Aorta (tissue), 5 donors: ENCODE measurements at places on chromosomes 16 and 17. TPM values are rescaled to one million over a fixed set of nuclear protein-coding genes. Genes with fewer than 3 reads are reported as not detected.

DNA sequence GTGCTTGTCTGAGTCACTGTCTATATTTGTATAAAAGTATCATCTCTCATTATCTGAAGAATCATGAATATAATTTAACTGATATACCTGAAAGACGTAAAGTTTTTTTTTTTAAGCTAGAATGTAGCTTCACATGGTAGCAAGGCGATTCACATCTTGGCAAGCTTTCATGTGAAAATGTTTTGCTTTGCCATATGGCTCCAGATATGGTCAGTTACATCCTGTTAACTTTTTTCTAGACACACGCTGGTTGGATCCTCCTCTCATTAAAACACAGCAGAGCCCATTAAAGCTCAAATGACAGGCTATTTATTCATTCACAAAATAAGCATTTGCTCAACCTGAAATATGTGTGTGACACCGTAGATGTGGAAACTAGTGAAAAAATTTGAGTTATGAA, 412.8 kb downstream of the KIF2B start:
- no peaks in the 10 kb centered on the region for H3K4me1 ChIP-seq
- H3K27me3 ChIP-seq = no peaks in the 10 kb centered on the region
- H3K4me3 ChIP-seq = no peak overlapping the region
- no peak for DNase-seq
- no peaks in the 10 kb centered on the region for H3K36me3 ChIP-seq

- DNase-seq = no peak
- no peaks in the 10 kb centered on the region for H3K4me1 ChIP-seq
- H3K27me3 ChIP-seq = no peaks in the 10 kb centered on the region
- no peak overlapping the region for H3K4me3 ChIP-seq
- H3K27ac ChIP-seq = no peak overlapping the region
- H3K36me3 ChIP-seq = no peaks in the 10 kb centered on the region
These were observed 19.7 kb downstream of the CACNA1H start for GRCh38 chr16:1172651-1173050.

- no peak for DNase-seq
- H3K27ac ChIP-seq = no peak overlapping the region
- H3K4me1 ChIP-seq = no peaks in the 10 kb centered on the region
- H3K36me3 ChIP-seq = no peaks in the 10 kb centered on the region
- H3K4me3 ChIP-seq = no peak overlapping the region
These were observed 39.8 kb upstream of the DYNLRB2 start for GRCh38 chr16:80500961-80501525.

The KRT27 gene
- not detected for polyA plus RNA-seq

DNA sequence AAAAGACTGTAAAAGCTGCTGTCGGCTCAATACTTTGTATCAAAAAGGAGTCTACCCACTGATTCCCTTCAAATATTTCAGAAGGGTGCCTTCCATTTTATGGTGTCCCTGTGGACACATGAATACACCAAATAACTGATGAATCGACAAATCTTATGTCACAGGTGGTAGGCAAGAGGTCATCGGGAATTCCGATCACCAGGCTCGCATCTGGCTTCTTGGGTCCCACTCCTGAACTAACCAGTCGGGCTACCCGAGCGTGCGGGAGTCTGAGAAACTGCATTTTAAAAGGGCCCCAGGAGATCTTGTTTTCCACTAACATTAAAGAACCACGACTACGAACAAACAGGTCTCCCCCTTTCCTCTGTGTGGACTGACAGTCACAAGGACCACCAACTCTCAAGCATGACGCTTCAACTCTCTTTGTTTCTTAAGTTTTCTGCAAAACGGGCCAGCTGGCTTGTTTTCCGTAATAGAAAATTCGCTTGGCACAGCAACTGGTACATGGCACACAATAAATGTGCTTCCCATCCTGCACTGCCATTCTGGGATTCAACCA, 873 bp downstream of the PSME3IP1 start:
- no peaks in the 10 kb centered on the region for H3K27me3 ChIP-seq
- H3K27ac ChIP-seq = peak overlapping the region; percentile 53
- no peaks in the 10 kb centered on the region for H3K36me3 ChIP-seq
- DNase-seq = no peak
- peak overlapping the region; percentile 30 for H3K4me3 ChIP-seq

DNA sequence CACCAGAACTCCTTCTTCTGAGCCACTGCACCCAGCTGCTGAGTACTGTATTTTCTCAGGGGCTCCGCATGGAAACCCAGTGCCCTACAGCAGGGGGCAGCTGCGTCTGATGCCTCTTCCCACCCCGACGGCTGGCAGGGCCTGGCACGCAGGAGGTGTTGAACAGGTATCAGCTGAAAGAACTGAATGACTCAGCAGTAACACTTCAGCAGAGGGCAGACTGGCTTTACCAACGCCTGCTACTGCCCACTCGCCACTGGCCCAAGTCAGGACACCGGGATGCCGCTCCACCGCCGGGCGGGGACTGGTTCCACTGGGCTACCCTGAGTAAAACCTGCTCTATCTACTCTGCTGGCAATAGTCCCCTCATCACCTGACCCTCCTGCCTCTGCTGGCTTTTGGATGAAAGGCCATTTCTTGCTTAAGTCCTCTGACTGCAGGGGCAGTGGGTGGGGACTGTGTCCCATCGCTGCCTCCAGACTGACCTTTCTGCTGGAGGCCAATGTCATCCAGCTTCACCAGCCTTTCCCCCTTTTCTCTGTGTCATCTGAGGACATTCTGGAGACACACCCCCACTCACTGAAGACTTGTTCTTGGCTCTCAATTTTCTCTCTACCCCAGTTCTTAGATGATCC, 100.4 kb upstream of the FA2H start:
- no peaks in the 10 kb centered on the region for H3K27me3 ChIP-seq
- peaks cover 10% of the 10 kb centered on the region for H3K36me3 ChIP-seq
- H3K27ac ChIP-seq = no peak overlapping the region
- no peak for DNase-seq
- no peaks in the 10 kb centered on the region for H3K4me1 ChIP-seq

DNA sequence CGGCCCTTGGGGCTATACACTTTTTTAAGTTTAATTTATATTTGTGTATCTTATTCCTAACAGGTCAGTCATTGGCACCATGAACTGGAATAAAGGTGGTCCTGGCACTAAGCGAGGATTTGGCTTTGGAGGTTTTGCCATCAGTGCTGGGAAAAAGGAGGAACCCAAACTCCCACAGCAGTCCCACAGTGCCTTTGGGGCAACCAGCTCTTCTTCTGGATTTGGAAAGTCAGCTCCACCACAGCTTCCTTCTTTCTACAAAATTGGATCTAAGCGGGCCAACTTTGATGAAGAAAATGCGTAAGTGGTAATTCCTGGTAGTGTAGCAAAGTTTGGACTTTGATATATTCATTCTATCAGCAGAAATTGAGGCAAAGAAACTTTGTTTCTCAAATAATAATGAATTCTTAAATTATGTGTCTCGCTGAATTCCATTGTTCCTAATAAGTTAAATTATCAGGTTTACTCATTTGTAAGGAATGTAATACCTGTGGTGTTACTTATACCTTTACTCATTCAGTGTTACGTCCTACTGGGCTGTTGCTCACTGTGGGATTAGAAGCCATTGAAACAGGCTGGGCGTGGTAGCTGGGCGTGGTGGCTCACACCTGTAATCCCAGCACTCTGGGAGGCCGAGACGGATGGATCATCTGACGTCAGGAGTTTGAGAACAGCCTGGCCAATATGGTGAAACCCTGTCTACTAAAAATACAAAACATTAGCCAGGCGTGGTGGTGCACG, 13.2 kb downstream of the DDX42 start:
- no peaks in the 10 kb centered on the region for H3K27me3 ChIP-seq
- H3K4me3 ChIP-seq = no peak overlapping the region
- no peak for DNase-seq
- H3K4me1 ChIP-seq = no peaks in the 10 kb centered on the region
- H3K27ac ChIP-seq = no peak overlapping the region

The DRC3 gene
- 7.9 TPM for polyA plus RNA-seq

GRCh38 chr17:83195330-83196023, 116.1 kb downstream of the METRNL start:
- peaks cover 2% of the 10 kb centered on the region for H3K4me1 ChIP-seq
- no peaks in the 10 kb centered on the region for H3K27me3 ChIP-seq
- H3K36me3 ChIP-seq = no peaks in the 10 kb centered on the region
- H3K4me3 ChIP-seq = no peak overlapping the region

The ZG16B gene
- 4.8 TPM for polyA plus RNA-seq

DNA sequence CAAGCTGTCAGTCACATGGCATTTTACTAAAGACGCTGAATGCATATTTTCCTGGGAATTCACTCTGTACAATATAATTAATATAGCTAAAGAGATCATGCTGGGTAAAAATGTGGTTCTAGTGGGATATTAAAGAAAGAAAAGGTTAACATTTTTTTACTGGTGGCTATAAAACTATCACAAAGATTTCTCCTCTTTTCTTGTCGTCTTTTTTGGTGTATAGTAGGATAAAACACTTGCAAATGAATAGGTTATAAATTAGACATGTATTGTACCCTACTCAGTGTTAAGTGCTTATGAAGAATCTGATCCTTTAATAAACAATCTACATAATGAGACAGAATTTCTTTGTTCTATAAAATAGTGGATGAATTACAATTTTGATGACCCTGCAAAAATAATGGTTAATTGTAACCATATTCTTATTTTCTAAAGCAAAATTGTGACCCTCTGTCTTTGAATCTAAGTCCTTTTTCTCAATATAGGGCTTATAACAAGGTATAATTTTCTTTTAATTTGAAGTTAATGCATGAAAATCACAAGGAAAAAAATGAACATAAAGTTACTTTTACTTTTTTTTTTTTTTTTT, 1540.4 kb upstream of the GOT2 start:
- H3K36me3 ChIP-seq = no peaks in the 10 kb centered on the region
- H3K27ac ChIP-seq = no peak overlapping the region
- no peak for DNase-seq
- H3K4me3 ChIP-seq = no peak overlapping the region

- DNase-seq = no peak
- H3K4me3 ChIP-seq = no peak overlapping the region
- H3K27ac ChIP-seq = no peak overlapping the region
- H3K27me3 ChIP-seq = no peaks in the 10 kb centered on the region
- no peaks in the 10 kb centered on the region for H3K4me1 ChIP-seq
- H3K36me3 ChIP-seq = no peaks in the 10 kb centered on the region
These were observed 4.6 kb downstream of the ANKFN1 start for GRCh38 chr17:56157845-56158244.

- no peaks in the 10 kb centered on the region for H3K4me1 ChIP-seq
- H3K4me3 ChIP-seq = no peak overlapping the region
- H3K36me3 ChIP-seq = no peaks in the 10 kb centered on the region
- no peak for DNase-seq
These were observed 1030.9 kb upstream of the CDH8 start for GRCh38 chr16:63067141-63067540.

- H3K27ac ChIP-seq = no peak overlapping the region
- no peak overlapping the region for H3K4me3 ChIP-seq
- H3K27me3 ChIP-seq = no peaks in the 10 kb centered on the region
These were observed 460.4 kb upstream of the DYNLRB2 start for GRCh38 chr16:80080287-80080851.

DNA sequence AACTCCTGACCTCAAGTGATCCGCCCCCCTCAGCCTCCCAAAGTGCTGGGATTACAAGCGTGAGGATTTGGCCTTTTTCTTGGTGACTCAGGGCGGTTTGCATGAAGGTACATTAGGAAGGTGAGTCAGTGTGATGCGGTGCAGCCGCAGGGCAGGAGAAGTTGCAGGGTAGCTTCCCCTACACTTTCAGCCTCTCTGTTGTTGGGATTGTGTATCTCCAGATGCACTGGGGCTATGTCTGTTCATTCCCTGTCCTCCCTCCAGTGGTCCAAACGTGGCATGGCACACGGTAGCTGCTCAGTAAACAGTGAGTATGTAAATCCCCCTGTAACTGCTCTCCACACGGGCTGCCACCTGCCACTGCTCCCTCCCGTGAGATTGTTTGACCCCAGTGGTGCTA, 109.1 kb upstream of the CDC42EP4 start:
- H3K4me3 ChIP-seq = no peak overlapping the region
- H3K4me1 ChIP-seq = no peaks in the 10 kb centered on the region
- no peak overlapping the region for H3K27ac ChIP-seq

- no peaks in the 10 kb centered on the region for H3K27me3 ChIP-seq
- no peak overlapping the region for H3K4me3 ChIP-seq
- H3K36me3 ChIP-seq = no peaks in the 10 kb centered on the region
- H3K27ac ChIP-seq = no peak overlapping the region
- DNase-seq = no peak
These were observed 18.3 kb upstream of the MLKL start for GRCh38 chr16:74718741-74719610.

The NUDT16L1 gene
- polyA plus RNA-seq = 28.3 TPM

The EVPLL gene
- not detected for polyA plus RNA-seq
